ENCODE measurements at places on chromosomes 7 and 10.

GRCh38 chr10:1068380-1069361 lies 12.5 kb downstream of the WDR37 start:
- DNase-seq, result no peak

- DNase-seq, result no peak
Observed at GRCh38 chr10:112739592-112740353, 210.3 kb upstream of the TCF7L2 start.

- DNase-seq, result no peak
Observed at GRCh38 chr10:14383266-14383665, 52.5 kb upstream of the FRMD4A start.

GRCh38 chr7:69620063-69620462 lies 21.8 kb downstream of the AUTS2 start:
- DNase-seq, result no peak

- DNase-seq, result no peak
Observed at GRCh38 chr7:36360244-36360643, 29.4 kb upstream of the ANLN start.

- DNase-seq, result no peak
Observed at GRCh38 chr7:55044791-55045190, 26.0 kb downstream of the EGFR start.

GRCh38 chr7:30859940-30860496 lies 51.6 kb upstream of the AQP1 start:
- no peak for DNase-seq
